ENCODE measurements at places on chromosomes 16 and 17.

- no peak for DNase-seq
Observed at GRCh38 chr17:8801135-8801840, 2.1 kb upstream of the MFSD6L start.

- DNase-seq: peak; percentile 95
Observed at GRCh38 chr17:29617125-29617480, 5.6 kb downstream of the CORO6 start.

DNA sequence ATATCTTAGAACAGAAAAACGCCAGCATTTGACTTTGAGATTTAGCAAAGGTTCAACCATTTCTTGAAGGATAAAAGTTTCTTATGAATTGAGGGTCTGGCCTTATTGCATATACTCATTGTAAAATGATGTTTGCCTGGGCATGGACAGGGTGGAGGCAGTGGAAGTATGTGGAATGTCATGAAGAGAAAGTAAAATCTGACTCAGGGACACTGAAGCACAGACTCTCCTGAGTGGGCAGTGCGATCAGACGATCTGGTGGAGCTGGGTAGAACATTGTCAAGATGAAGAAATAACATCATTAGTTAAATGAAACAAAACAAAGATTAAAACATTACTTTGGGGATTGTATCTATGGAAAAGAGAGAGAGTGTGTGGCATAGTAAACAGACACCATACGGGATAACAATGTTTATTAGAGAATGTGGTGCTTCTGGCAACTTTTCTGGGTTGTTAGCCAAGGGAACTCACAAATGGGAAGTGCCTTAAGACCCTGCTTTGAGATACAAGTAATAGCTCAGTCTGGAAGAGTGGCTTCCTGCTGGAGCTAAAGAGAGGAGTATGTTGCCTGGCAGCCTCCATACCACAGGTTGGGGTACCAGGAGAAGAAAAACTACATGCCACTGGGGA lies 4.4 kb downstream of the MAP3K3 start:
- no peak for DNase-seq

- DNase-seq: no peak
Observed at GRCh38 chr16:78976212-78976611, 624.3 kb downstream of the MAF start.

DNA sequence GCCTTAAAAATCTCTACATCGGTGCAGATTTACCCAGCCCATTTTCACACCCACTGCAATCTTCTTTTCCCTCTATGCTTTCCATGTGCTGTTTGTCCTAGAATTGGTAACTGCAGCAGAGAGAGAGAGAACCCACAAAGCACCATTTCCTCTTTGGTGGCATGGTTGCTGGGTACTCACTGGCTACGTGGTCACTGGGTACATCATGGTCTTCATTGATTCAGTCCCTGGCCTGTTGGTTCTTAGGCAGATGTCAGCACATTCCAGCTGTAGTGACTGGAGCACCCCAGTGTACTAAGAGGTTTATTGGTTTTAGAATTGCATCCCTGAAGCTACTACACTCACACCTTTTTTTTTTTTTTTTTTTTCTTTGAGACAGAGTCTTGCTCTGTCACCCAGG lies 156.1 kb upstream of the CACNG5 start:
- DNase-seq: no peak

- DNase-seq: no peak
Observed at GRCh38 chr17:75051941-75052340, 4.9 kb downstream of the KCTD2 start.

DNA sequence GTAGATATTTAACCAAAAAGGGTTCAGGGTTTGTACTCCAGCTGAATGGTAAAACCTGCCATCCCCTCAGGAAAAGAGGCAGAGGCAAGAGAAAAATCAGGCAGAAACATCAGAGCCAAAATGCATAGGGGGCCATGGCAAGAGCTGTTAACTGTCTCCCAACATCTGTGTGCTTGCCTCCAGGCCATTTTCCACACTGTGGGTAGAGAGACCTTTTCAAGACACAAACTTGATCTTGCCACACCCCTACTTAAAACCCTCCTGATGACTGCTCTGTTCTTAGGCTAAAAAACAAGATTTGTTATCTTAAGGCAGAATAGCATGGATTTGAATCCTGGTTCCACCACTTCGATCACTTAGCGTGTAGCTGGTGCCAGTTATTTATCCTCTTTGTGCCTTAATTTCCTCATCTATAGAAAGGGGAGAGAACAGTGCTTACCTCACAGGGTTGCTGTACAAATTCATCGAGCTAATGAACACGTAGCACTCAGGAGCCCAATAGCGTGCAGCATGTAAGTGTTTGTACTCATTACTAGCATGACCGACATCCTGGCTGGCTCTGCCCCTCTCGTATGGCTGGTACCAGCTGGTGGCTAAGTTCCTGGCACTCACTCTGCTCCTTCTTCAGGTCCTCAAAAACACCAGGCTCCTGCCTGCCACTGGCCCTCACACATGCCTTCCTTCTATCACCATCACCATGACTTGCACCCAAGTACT lies 25.8 kb downstream of the STAT3 start:
- DNase-seq: no peak

- DNase-seq: peak; percentile 58
Observed at GRCh38 chr17:50580646-50581045, 20.1 kb downstream of the CACNA1G start.

- DNase-seq: no peak
Observed at GRCh38 chr17:50437409-50437808, 11.4 kb downstream of the ACSF2 start.

DNA sequence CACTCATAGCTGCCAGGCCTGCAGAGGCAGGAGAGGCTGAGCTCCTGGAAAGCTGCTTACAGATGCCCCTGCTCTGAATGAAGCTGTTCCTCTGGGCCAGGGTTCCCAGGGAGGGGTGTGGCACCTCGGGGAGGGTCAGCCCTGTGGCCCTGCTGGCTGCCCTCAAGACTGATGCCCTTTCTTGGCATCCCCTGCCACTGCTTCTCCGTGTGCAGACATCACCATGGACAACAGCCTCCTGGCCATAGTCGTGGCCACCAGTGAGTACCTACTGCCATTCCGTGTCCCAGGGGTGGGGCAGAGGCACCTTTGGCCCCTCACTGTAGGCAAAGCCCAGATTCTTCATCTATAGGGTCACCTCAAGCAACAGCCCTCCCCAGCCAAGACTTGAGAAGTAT lies 8.9 kb downstream of the MRPL27 start:
- DNase-seq: no peak

DNA sequence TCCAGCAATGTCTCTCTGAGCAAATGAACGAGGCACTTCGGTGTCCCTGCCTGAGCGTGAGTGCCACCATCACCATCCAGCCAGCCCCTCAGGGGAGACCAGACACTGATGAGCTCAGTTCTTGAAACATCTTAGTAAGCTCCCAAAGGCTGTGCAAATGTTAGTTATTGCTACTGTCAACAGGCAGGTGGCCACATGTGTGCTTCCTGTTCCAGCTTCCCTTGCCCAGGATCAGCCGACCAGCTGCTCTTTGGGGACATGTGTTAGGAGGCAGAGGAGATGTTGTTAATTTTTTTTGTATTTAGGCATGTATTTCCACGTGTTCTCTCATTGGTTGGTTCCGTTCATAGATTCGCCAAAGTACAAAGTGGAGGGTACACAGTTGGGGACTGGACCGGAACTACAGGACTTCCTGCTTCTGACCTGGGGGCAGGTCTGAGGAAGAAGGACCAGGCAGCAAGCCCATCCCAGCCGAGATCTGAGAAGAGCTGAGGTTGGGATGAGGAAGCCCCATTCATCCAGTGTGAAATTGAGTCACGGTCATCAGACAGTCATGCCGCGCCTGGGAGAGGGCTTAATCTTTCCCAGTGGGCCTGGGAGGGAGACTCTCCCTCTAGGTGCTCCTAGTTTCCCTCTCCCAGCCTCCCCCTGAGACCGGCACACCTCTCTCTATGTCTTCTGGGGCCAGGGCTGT lies 3.8 kb downstream of the TTYH2 start:
- DNase-seq: peak; percentile 24

- DNase-seq: no peak
Observed at GRCh38 chr16:13766334-13766733, 153.6 kb upstream of the ERCC4 start.

DNA sequence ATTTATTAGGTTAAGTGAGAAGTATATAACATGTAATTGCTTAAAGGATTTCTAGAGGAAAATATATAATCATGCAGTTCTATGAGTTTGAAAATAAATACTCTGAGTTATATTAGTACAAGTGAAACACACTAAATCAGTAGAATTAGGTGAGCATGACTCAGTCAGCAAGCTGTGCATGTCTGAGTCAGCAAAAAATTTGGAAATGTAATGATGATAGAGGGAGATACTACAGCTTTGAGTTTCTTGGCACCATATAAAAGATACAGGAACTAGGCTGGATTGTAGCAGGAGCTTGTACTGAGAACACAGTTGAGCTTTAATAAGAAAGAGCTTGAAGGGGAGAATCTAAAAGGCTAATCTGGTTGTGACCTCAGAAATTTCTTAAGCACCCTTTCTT lies 1224.6 kb downstream of the CDH8 start:
- DNase-seq: no peak

GRCh38 chr16:81842564-81843242 lies 63.6 kb downstream of the PLCG2 start:
- DNase-seq: no peak

- no peak for DNase-seq
Observed at GRCh38 chr17:56099649-56100048, 53.6 kb upstream of the ANKFN1 start.

GRCh38 chr17:36940313-36941264 lies 3.3 kb downstream of the LHX1 start:
- DNase-seq: peak; percentile 57

DNA sequence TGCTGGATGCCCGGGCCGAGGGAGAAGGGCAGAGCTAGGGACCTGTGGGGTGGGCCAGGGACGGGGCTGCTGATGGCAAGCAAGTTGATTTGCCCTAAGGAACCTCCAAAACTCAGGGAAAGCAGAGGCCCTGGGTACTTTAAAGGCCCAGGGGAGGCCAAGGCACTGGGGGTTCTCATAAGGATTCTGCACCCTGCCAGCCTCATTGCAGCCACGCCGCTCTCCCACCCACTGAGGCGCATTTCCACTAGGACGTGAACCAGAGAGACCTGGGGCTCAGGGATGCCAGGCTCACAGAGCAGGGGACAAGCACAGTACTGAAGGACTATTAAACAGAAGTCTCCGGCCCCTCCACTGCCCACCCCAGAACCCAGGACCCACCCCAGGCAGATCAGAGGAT lies 39.4 kb upstream of the RBFOX3 start:
- DNase-seq: no peak

Data from NCI-H82 (cell line).